Hematopoietic multipotent progenitor cell treated with erythropoietin and hydrocortisone succinate and interleukin-3 and kit ligand, for 8 days (in vitro differentiated cells): ENCODE measurements at places on chromosomes 1 and 21.

DNA sequence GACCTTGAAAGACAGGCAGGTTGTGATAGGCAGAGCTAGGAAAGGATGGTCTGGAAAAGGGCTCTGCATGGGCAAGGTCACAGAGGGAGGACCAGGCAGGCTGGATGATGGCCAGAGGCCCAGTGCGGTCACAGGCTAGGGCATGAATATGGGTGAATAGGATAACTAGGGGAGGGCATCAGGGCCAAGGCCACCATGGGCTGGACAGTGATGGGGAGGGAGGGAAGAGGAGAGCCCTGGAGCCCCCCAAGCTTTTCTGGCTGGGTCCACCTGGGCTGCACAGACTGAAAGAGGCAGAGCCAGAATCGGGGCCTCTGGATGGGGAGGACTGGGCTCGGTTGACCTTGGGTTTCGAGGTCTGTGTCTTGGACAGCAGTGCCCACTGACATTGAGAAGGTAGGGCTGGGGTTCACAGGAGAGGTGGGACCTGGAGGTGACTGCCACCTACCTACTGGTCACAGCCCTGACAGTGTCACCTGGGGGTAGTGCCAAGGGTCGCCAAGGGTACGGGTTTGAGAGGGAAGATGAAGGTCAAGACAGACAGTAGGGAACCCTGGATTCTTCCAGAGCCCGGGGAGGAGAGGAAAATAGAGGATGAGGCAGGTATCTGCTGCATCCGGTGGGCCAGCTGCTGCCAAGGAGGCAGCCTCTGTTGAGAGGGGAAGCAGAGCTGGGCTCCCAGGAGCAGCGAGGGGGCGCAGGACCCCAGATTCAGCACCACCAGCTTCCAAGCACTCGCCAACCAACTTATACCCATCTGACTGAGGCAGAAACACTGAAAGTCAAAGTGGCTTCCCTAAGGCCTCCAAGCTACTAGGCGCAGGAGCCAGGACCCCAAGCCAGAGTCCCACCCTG, 6.1 kb upstream of the NPHP4 start:
- no peak for DNase-seq

- no peak for DNase-seq
Measured at GRCh38 chr21:35484851-35485250, 435.7 kb upstream of the RUNX1 start.

DNA sequence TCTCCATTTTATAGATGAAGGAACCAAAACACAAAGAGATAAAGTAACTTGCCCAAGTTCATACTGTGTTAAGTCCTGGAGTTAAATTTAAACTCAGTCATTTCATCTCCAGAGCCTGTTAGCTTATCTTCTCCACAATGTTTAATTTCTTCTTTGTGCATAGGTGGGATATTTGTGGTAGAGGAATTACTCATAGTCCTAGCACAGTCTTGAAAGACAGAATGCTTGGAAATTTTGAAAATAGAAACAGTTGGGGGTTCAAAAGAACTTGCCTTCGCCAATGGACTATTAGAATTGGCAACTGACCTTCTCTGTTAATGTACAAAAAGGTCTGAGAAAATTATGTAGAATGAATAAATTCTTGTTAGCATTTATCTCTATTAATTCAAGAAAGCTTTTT, 832.0 kb upstream of the PRMT6 start:
- DNase-seq = no peak

DNA sequence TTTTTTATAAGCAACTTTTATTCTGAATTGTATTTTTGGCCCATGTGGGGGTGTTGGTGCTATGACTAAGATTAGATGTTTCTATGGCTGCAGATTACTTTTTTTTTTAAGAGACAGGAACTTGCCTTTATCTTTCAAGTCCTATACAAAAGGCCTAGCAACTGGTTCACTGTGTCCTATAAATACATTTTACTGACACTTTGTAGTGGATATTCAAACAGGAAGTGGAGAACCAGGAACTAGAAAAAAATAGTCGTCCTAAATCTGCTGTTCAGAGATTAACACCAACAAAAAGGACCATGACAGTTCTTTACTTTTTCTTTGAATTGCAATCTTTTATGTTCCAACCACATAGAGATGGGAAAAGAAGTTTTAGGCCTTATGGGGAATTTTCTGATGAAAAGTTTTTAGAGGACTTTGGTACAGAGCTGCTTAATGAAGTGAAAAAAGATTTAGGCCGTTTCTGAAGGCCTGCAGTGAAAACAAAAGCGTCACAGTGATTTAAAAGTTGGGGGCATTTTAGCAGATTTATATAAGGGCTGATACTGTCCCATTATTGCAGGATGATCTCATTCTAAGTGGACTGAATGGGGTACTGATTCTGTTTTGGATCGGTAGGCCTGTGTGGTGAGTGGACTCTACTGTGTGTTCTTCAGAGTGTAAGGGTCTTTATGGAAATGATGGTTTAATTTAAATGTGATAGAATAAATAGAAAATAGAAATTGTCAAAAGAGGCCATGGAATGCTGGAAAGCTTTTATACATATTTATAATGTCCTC, 136.4 kb upstream of the DEPDC1 start:
- no peak for DNase-seq

DNA sequence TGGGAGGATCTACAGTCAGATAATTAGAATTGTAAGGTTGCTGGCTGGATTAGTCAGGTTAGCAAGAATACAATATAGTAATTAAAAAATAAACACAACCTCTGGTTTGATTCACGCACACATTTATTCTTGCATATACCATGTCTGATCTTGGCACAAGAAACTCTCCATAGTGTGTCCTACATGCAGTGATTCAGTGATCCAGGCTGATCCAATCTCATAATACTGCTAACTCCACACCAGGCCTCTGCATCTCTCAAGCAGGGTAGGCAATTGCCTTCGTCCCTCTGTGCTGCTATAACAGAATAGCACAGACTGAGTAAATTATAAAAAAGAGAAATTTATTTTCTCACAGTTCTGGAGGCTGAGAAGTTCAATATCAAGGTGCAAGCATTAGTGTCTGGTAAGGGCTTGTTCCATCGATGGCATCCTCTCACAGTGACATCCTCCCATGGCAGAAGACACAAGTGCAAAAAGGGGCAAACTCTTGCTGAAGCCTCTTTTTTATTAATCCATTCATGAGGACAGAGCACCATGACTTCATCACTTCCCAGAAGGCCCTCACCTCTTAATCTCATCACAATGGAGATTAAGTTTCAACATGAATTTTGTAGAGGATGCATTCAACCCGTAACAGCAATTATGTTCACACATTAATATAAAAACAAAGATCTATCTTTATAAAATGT, 741.0 kb upstream of the NCAM2 start:
- DNase-seq = peak; percentile 24
